ENCODE measurements at places on chromosomes 16 and 17.

GRCh38 chr17:16286947-16287562 is 66.2 kb downstream of the CENPV start:
- DNase-seq = no peak

DNA sequence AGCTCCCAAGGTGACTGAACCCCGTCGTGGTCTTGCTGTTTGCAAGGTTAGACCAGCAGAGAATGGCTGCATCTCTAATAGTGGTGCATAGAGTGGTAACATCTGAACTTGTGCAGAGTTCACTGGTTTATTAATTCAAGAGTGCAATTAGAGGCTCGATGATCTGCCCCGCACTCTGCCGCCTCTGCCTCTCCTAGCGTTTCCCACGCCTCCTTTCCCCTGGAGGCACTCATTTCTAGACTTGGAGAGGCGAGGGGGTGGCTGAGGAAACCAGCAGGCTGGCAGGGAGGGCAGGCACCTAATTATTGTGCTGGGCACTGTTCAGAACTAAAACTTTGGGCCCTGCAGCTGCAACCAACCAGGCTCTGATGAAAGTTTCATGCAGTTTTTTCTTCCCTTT is 363.5 kb upstream of the EEF2KMT start:
- no peak for DNase-seq

DNA sequence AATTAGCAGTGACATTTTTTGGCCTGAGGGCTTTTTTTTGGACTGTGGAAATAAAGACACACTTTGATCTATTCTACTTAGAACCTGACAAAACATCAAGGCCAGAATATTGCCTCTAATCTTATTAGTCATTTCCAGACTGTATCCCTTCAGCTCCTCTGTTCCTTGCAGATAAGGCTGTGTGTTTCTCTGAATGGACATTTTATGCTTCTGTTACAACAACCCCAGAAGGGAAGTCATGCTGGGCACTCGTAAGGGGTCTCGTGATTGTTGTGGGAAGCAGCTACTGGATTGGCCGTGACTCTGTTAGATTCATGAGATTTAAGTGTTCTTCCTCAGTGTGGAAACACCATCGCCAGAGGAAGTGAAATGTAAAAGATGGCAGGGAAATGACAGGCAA is 31.6 kb upstream of the HS3ST2 start:
- no peak for DNase-seq

DNA sequence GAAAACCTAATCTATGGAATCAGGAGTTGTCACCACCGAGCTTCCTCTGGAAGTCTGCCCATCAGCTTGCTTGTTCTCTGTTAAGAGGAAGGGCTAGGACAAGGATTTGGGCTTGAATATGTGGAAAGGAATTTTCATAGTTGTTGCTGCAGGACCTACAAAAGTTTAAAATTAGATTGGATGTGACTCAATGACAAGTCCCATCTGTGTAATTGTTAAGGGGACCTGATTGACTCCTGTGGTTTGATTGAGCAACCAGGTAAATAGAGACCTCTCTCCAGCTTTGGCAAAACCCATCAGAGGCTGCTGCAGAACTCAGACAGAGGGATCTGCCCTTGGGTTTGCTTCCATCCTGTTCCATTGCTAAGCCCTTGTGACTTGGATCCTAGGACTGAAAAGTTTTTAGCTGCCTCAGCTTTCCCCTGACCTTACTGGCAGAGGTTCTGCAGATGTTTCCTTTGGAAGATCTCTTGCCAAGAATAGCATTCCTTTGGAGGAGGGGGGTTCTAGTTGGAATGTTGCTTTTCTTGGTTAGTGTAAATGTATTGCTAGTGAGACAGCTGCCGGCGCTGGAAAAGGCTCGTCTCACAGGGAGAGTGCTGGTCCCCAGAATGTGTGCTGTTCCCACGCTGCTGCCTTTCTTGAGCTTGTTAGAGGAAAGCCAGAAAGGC is 50.0 kb downstream of the SF3B3 start:
- no peak for DNase-seq

DNA sequence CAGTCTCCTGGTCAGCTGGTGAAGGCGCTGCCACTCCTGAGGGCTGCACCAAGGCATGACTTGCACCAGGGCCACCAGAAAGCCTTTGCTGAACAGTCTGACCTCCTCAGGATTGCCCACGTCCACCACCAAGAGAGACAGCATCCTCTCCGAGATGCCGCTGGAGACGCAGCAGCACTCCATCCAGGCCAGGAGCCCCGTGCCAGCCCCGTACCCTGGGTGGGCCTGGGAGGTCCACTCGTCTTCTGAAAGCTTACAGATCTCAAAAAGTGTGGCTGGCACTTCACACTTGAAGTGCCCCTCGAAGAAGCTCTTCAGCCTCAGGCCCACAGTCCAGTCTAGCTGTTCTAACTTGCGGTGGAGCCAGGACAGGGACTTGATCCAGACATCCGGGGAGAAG is 6.7 kb downstream of the GEMIN4 start:
- DNase-seq = no peak

DNA sequence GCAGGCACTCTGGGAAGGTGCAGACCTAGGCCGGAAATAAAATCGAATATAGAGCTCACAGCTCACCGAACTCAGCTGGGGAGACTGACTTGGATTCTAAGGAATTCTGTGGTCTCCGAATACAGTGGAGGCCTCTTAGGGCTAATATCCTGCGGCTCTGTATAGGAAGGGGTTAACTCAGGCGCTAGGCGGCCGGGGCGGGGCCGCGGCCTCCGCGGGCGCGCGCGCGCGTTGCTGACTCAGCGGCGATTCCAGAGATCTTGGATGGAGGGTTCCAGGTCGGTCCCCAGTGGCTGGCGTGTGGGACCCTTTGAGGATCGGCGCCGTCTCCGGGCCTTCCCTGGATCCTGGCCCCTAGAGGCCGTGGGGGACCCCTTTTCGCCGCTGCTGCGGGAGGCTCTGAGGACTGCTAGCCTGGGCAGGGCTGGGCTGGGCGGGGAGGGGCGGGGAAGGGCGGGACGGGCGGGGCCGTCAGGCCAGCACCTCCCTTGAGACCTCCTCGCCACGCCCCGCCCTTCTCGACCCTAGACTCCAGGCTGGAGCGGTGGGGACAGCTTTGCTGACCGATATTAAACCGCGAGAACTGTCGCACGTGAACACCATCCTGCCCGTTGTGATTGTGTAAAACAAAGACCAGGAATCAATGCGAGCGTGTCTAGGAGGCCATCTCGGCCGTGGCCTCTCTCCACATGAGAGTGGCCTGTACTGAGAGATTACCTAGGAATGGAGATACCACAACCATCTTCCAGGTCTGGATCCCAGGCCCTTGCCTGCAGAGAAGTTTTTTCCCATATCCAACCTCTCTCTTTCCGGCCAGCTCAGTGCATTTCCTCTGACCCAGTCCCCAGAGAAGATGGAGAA is 1.4 kb upstream of the PLEKHH3 start:
- DNase-seq = peak; percentile 78

- DNase-seq = no peak
Measured at GRCh38 chr16:73882033-73882432, 414.6 kb upstream of the PSMD7 start.

DNA sequence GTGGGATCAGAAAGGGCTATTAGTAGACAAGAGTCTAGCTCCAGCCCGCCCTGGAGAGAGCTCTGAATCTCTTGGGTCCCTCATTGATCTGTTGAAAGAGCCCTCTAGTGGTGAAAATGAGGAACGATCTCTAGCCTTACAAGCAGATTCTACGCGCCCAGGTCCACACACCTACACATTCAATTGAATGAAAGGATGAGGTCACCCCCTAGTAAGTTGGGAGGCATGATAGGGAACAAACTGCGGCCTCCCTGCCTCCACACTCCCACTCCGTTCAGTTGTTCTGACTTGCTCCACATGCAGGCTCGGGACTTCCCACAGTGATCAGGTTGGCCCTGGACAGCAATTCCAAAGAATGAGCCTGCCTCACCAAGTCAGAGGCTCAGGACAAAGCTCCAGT is 2.9 kb upstream of the CACNG3 start:
- DNase-seq = peak; percentile 24

- no peak for DNase-seq
Measured at GRCh38 chr17:19728084-19728495, 11.7 kb upstream of the SLC47A2 start.

Data from activated CD8-positive, alpha-beta memory T cell treated with anti-CD3 and anti-CD28 coated beads, Interleukin-2, amount 50 U/mL, for 4 hours (primary cell).